ENCODE measurements at places on chromosomes 2 and 18.

GRCh38 chr2:220528180-220528675 is 900.8 kb downstream of the SLC4A3 start:
- DNase-seq = no peak

- no peak for DNase-seq
Measured at GRCh38 chr18:77851802-77852201, 602.2 kb downstream of the GALR1 start.

DNA sequence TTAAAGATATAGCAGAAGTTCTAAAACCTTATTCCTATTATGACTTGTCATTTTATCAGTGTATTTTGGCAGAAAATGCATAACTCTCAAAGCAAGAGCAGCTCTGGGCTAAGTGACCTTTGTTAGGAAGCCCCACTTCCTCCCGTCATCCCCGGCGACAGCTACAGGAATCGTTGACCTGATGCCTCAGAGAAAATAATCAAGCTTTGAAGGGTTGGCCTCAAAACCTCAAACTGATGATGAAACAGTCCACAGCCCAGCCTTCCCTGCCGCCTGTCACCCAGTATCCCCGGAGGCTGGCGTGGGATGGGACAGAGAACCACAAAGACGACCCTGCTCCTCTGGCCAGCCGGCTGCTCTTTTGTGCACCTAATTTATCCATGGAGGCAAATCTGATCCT is 65.3 kb downstream of the KCNF1 start:
- DNase-seq = no peak

- DNase-seq = no peak
Measured at GRCh38 chr2:237539681-237540080, 26.7 kb upstream of the PRLH start.

DNA sequence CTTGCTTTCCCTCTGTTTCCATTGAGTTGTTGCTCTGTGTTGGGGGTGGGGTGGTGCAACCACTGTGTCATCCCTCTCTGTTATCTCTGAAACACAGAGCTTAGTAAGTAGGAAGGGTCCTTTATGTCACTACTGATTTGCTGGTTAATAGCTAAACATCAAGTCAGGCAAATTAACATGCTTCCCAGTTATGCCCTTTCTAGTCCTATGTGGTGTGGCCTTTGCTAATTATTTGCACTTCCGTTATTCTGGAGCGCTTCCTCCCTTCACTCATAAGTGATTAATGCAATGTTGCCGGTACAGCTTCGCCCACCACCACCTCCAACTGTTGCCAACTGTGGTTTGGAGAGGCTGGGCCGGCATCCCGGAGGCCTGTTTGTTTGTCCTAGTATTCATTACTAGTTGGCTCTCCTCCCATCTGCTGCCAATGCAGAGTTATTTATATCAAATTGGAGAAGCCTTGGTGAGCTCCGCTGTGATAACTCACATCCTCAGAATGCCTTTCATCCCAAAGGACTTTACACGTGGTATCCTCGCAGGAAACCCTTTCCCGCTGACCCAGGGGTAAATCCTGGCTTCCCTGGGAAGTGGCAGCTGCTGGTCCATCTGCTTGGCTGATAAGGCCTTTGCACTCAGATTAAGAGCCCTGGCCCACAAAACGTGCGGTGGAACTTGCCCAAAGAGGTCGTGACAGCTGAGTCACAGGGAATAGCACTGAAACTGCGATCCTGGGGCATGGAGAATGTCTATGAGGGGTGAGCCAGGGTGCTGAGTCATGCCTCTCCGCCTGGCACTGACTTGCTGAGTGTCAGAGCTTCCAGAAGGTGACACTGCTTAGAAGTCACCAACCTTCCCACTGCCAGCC is 72.0 kb upstream of the ZCCHC2 start:
- DNase-seq = peak; percentile 71

DNA sequence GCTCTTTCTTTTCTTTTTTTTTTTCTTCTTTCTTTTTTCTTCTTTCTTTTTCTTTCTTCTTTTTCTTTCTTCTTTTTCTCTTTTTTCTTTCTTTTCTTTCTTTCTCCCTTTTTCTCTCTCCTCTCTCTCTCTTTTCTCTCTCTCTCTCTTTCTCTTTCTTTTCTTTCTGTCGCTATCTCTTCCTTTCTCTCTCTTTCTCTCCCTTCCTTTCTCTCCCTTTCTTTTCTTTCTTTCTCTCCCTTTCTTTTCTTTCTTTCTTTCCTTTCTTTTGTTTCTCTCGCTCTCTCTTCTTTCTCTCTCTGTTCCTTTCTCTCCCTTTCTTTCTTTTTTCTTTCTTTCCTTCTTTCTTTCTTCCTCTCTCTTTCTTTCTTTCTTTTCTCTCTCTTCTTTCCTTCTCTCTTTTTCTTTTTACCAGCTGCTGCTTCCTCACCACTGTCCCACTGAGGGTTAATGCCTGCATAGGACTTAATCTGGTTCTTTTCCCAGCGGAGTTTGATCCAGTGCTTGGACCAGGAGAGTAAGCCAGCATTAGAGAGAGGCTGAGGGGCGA is 145.4 kb upstream of the SIX2 start:
- no peak for DNase-seq

DNA sequence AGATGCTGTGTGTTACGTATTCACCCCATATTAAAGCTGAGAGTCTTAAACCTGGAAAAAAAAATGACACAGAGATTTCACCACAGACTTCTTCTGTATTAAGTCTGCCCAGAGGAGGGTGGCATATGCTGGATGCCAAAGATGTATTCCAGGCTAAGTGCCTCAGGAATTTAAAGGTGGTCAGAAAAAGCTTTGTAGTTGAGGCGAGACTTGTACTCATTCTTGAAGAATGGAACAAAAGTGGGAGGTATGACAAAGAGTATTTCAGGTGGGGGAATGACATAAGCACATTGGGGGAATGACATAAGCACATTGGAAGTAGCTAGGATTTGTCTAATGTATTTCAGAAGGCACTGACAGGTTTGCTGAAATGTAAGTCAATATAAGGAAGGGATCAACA is 98.6 kb downstream of the BABAM2 start:
- DNase-seq = no peak

GRCh38 chr2:159516241-159516758 is 100.0 kb downstream of the BAZ2B start:
- DNase-seq = no peak

DNA sequence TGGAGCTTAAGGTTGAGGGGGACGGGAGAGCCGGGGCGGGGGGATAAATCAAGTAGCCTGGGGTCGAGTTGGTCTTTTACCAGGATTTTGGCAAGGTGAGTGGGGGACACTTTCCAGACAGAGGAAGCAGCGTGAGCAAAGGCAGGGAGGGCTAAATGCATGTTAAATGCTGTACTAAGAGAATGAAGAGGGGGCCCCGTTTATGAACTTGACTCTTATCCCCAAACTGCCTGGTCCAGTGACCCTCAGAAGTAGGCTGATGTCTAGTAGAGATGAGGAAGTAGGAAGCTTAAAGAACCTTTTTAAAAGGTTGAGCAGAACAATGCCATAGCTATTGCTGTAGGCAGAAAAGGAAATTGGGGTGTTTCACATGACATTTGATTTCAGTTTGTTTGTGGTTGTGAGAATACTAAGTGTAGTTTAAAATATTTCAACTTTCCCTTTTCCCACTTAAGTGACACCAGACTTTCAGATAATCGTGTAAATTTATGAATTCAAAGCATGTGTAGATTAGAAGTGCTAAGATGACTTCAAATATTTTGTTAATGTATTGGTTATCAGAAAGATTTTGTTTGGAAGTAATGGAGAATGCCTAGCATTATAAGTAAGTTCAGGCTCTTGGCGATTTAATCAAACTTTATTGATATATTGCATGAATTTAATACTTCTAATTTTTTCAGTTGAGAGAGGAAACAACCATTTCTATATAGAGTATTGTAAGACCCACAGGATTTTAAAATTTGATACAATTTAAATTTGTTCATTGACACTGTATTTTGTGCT is 1.8 kb downstream of the REL start:
- no peak for DNase-seq

DNA sequence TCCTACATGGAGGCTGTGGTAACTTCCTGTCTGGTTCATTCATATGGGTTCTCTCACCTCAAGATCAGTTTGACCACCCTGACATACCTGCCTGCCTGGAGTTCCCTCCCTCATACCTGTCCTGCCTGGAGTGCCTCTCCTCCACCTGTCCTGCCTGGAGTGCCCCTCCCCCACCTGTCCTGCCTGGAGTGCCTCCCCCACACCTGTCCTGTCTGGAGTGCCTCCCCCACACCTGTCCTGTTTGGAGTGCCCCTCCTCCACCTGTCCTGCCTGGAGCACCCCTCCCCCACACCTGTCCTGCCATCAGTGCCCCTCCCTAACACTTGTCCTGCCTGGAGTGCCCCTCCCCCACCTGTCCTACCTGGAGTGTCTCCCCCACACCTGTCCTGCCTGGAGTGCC is 461.9 kb downstream of the PTPRM start:
- no peak for DNase-seq

GRCh38 chr2:109295070-109295780 is 166.2 kb downstream of the SH3RF3 start:
- no peak for DNase-seq

DNA sequence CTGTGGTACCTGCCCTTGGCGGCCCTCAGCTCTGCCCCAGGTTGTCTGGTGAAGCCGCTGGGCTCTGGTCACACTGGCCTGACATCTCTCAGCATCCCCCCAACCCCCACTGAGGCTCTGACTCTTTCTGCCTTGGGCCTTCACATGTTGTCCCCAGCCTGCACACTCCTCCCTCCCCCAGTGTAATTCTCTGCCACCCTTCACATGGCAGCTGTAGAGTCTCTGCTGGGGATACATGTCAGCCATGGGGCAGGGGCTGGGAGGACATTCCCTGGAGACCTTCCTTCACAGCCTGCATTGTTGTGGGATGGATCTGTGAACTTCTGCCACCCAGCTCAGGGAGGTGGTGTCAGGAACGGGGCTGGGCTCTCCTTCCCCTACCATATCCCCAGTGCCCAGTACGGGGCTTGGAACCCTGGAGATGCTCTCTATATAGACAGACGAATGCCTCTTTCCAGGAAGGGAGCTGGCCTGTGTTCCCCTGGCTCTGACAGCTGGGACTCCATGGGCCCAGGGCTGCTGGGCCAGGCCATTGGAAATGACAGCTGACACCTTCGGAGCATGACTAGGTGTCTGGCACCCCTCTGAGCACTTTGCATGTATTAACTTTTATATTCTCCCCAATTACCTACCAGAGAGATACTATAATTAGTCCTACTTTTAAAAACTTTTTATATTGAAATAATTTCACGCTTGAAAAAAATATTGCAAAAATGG is 151.5 kb downstream of the INHBB start:
- no peak for DNase-seq

GRCh38 chr2:238851761-238852160 is 3.9 kb downstream of the TWIST2 start:
- DNase-seq = no peak

GRCh38 chr18:76456018-76456750 is 38.9 kb downstream of the ZNF516 start:
- no peak for DNase-seq

GRCh38 chr2:121599963-121600651 is 49.2 kb downstream of the CLASP1 start:
- DNase-seq = no peak

GRCh38 chr2:74253971-74254310 is 55.5 kb downstream of the MTHFD2 start:
- DNase-seq = no peak

DNA sequence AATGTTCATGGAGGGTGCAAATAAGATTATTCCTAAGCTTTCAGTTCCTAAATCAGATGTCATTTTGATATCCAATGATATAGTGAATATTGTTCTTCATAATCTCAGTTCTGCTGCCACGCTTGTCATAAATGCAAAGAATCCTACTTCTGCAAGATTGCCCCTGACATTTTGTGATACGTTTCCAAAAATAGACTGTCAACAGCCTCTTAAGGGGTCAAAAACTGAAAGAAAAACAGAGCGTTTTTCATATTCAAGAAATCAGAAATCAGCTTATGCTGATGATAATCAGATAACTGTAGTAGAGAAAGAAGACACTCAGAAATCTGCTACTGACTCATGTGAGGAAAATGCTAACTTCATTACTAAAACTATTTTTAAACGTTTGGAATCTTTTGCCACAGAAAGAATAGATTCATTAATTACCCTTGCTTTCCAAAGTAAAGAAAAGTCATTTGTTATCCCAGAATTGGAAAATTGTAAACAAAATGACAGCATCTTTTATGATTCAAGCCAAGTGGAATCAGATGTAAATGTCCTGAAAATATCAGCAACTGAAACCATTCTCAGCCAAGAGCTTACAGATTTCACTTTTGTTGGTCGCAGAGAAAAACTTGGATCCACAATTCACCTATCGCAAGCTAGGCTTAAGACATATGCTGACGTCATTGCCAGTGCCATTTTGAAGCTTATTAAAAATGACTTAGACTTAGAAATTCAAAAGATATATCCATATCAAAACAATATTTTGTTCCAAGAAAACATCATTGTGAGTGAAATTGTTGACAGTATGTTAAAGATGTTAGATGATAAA is 55.1 kb downstream of the FSIP2 start:
- no peak for DNase-seq

DNA sequence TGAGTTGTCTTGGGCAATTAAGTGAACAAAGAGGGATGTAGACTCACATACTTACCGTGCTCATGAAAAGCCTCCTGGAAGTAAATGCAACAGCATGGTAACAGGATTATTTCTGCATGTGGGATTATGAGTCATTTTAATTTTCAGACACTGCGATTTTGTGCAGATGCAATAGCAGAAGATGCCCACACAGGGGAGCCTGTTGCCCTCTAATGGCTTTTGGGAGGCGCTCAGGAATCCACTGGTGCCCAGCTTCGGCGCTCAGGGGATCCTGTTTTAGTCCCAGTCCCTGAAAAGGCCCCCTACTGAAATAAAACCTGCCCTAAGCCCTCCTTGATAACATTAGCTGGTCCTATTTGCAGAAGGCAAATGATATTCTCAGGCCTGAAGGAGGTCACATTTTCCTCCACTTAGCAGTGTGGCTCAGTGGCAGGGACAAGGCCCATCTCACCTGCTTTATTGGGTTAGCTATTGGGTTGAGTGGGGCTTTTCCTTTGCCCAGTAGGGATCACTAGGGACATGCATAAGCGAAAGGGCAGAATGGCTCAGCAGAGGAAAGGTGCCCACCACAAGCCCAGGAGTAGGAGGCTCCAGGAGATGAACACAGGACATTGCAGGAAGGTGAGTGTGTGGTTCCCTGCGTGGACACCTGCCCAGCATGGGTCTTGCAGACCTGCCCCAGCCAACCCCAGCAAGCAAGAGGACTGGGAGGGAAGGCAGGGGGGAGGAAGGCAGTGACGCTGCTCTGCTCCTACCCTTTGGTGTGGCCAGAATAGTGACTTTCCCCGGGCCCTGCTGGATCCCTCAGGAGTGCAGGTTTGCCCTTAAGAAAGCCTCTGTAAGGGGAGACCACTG is 26.5 kb upstream of the KCNS3 start:
- peak; percentile 47 for DNase-seq

GRCh38 chr2:573805-574392 is 103.3 kb downstream of the TMEM18 start:
- no peak for DNase-seq

- DNase-seq = no peak
Measured at GRCh38 chr18:74589811-74590210, 7.9 kb upstream of the ZNF407 start.

- DNase-seq = no peak
Measured at GRCh38 chr2:224556381-224556780, 28.8 kb downstream of the CUL3 start.

- DNase-seq = no peak
Measured at GRCh38 chr18:33459612-33460011, 19.1 kb upstream of the CCDC178 start.
